H9 (cell line): ENCODE measurements at places on chromosomes 1 and 21.
A peak's percentile ranks its signal among the peaks of the same experiment; 100 is the strongest.

GRCh38 chr1:240235521-240236288 is 144.0 kb downstream of the FMN2 start:
- DNase-seq = no peak

- no peak for DNase-seq
Observed at GRCh38 chr1:169217636-169218035, 111.1 kb downstream of the ATP1B1 start.

DNA sequence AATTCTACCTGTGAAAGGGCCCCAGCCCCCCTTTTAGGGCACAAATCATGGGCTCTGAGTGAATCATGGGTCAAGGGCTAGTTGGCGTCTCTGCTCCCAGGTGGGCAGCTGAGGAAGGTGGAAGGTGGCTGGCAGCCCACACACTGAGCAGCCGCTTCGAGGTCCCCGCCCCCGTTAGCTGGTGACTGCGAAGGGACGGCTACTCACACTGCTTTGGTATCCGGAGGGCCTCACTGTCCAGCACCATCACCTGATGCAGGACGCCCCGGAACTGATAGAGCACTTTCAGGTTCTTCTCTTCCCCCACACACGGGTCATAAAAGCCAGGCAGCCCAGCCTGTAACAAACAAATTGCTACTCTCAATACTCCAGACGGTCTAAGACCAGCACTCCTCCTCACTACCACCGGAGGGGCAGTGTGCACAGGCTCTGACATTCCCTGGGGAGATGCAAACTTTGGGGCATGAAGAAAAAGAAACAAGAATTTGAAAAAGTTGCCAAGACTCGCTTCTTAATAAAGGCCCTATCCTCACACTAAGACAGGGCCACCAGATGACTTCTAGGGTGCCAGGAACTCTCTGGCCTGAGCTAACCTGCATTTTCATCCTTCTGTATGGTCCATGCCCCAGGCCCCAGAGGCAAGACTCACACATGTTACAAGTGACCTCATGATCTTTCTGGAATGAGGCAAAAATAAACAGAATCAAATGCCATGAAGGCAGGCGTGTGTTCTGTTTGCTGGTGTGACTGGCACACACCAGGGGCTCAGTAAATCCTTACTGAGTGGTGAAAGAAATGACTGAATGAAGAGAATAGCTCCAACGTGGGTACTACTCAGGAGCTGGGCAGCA is 11.5 kb downstream of the THAP3 start:
- DNase-seq = no peak

DNA sequence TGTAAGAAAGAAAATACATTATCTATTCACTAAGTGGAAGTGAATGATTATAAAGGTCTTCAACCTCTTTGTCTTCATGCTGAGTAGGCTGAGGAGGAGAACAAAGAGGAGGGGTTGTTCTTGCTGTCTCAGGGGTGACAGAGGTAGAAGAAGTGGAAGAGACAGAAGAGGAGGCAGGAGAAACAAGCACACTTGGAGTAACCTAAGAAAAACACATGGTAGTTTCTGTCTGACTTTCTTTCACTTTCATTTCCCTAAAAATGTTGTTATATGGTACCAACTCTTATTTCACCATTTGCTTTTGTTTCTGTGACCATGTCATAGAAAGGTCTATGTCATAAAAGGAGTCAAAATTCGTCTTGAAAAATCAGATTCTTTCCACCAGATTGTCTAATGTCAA is 696.6 kb upstream of the BRINP3 start:
- DNase-seq = no peak

DNA sequence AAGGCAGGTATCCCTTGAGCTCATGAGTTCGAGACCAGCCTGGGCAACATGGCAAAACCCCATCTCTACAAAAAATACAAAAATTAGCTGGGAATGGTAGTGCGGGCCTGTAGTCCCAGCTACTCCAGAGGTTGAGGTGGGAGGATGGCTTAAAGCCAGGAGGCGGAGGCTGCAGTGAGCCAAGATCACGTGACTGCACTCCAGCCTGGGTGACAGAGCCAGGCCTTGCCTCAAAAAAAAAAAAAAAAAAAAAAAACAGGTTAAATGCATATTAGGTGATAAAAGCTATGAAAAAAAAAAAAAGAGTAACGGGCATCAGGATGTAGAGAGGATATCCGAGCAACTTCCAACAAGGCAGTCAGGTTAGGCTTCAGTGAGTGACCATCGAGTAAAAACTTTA is 2.8 kb upstream of the SRRM1 start:
- peak; percentile 54 for DNase-seq

GRCh38 chr1:56806804-56807203 is 12.4 kb downstream of the FYB2 start:
- DNase-seq = no peak

GRCh38 chr1:109777436-109777835 is 13.7 kb upstream of the EPS8L3 start:
- DNase-seq = no peak

DNA sequence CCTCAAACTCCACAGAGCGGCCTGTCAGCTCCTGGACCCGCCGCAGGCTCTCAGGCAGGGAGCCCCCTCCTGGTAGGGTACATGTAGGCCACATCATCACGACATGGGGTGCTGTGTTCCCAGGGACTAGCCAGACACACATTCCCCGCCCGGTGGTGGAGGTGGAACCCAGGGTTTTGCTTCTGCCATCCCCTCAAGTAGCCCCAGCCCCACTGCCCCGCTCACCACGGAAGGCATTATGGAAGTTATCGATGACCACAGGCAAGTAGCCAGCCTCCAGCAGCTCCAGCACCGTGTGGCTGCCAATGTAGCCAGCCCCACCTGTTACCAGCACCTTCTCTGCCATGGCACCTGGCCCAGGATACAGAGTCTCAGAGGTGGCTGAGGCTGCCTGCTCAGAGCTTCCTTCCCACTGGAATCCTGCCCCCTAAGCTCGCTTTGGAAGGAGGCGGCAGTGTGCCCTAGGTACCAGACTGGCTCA is 1.9 kb downstream of the GALE start:
- DNase-seq = no peak

DNA sequence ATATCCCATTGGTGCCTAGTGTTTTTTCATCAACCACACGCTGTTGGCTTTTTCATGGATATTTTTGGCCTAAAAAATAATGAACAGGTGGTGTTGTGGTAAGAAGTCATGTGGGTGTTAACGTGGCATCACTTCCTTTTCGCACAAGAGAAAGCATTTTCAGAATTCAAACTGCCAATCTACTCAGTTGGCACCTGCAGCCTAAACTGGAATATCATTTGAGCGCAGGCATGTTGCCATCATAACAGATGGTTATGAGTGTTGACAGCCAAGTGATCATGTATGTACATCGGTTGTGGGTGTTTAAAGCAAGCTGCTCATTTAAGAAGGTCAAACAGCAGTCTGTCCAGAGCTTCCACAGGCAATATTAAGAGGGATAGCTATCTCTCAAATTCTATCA is 1963.0 kb downstream of the NCAM2 start:
- DNase-seq = no peak
